Neuronal stem cell (in vitro differentiated cells): ENCODE measurements at places on chromosomes 3 and 15.

DNA sequence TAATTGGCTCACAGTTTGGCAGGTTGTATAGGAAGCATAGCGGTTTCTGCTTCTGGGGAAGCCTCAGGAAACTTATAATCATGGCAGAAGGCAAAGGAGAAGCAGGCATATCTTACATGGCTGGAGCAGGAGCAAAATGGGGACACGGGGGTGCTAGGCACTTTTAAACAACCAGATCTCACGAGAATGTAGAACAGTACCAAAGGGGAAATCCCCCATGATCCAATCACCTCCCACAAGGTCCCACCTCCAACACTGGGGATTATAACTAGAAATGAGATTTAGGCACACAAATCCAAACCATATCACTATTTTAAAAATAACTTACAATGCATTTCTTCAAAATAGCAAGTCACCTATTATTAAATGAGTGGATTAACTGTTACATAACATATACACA is 47.1 kb upstream of the ANKRD28 start:
- no peaks in the 10 kb centered on the region for H3K27me3 ChIP-seq
- H3K4me1 ChIP-seq, result peaks cover 13% of the 10 kb centered on the region
- H3K36me3 ChIP-seq, result no peaks in the 10 kb centered on the region
- H3K4me3 ChIP-seq, result no peak overlapping the region
- DNase-seq, result no peak

GRCh38 chr3:152376351-152377183 is 107.8 kb downstream of the MBNL1 start:
- no peaks in the 10 kb centered on the region for H3K36me3 ChIP-seq
- no peaks in the 10 kb centered on the region for H3K27me3 ChIP-seq
- H3K4me1 ChIP-seq, result no peaks in the 10 kb centered on the region
- no peak overlapping the region for H3K4me3 ChIP-seq
- H3K27ac ChIP-seq, result no peak overlapping the region

- no peak overlapping the region for H3K4me3 ChIP-seq
- no peaks in the 10 kb centered on the region for H3K4me1 ChIP-seq
- DNase-seq, result no peak
- no peak overlapping the region for H3K27ac ChIP-seq
Observed at GRCh38 chr3:136670166-136670565, 82.0 kb downstream of the STAG1 start.

GRCh38 chr3:129651435-129652202 is 45.1 kb upstream of the PLXND1 start:
- H3K4me3 ChIP-seq, result no peak overlapping the region
- DNase-seq, result no peak
- peaks cover 61% of the 10 kb centered on the region for H3K36me3 ChIP-seq
- H3K27ac ChIP-seq, result no peak overlapping the region
- H3K4me1 ChIP-seq, result peaks cover 16% of the 10 kb centered on the region

GRCh38 chr3:17192995-17193394 is 308.2 kb downstream of the PLCL2 start:
- no peaks in the 10 kb centered on the region for H3K4me1 ChIP-seq
- no peaks in the 10 kb centered on the region for H3K36me3 ChIP-seq
- no peak overlapping the region for H3K4me3 ChIP-seq
- H3K27ac ChIP-seq, result no peak overlapping the region

DNA sequence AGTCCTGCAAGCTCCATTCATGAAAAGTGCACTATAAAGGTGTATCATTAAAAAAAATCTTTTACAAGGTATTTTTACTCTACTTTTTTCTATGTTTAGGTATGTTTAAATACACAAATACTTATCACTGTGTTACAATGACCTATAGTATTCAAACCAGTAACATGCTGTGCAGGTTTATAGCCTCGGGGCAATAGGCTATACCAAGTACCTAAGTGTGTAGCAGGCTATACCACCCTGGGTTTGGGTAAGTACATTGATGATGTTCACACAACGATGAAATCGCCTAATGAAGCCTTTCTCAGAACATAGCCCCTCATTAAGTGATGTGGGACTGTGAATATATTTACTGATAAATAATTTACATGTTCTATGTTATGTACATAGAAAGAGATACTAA is 104.6 kb downstream of the ATP1B3 start:
- H3K27me3 ChIP-seq, result no peaks in the 10 kb centered on the region
- no peak overlapping the region for H3K4me3 ChIP-seq
- H3K4me1 ChIP-seq, result no peaks in the 10 kb centered on the region
- DNase-seq, result no peak
- H3K36me3 ChIP-seq, result peaks cover 85% of the 10 kb centered on the region

- H3K36me3 ChIP-seq, result no peaks in the 10 kb centered on the region
- no peak overlapping the region for H3K27ac ChIP-seq
- DNase-seq, result no peak
- peaks cover 6% of the 10 kb centered on the region for H3K4me1 ChIP-seq
- H3K4me3 ChIP-seq, result no peak overlapping the region
Observed at GRCh38 chr3:82088749-82089148, 327.3 kb upstream of the GBE1 start.

DNA sequence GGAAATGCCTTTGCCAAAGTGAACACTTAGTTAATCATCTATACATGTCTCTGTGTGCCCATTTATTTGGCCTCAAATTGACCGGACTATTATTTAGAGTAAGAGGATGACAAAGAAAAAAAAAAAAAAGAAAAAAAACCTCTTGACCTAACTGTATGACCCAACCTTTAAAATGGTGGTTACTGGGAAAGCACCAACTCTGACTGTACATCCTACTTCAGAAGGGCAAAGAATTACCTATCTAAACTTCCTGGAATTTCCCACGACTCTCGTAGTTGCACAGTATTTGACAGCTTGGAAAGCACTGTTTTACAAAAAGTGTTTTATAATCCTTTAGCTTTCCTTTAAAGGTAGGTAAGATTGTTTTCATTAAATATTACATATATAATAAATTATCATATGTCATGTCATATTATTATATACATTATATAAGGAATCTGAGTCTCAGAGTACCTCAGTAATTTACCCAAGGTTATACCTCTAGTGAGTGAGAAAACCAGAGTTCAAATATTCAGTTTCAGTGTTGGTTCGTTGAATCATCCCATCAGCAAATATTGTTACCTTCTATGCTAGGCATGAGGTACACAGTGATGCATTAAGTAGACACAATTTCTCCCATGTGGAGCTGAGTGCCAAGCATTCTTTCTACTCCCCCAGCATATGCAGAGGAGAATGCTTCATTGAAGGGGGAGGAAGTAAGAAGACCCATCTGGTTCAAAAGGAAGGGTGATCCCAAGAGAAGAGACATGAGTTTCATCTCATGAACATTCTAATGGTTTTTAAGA is 5.0 kb downstream of the BCL2A1 start:
- no peak overlapping the region for H3K27ac ChIP-seq
- no peaks in the 10 kb centered on the region for H3K4me1 ChIP-seq
- H3K27me3 ChIP-seq, result no peaks in the 10 kb centered on the region
- no peak overlapping the region for H3K4me3 ChIP-seq
- H3K36me3 ChIP-seq, result no peaks in the 10 kb centered on the region

DNA sequence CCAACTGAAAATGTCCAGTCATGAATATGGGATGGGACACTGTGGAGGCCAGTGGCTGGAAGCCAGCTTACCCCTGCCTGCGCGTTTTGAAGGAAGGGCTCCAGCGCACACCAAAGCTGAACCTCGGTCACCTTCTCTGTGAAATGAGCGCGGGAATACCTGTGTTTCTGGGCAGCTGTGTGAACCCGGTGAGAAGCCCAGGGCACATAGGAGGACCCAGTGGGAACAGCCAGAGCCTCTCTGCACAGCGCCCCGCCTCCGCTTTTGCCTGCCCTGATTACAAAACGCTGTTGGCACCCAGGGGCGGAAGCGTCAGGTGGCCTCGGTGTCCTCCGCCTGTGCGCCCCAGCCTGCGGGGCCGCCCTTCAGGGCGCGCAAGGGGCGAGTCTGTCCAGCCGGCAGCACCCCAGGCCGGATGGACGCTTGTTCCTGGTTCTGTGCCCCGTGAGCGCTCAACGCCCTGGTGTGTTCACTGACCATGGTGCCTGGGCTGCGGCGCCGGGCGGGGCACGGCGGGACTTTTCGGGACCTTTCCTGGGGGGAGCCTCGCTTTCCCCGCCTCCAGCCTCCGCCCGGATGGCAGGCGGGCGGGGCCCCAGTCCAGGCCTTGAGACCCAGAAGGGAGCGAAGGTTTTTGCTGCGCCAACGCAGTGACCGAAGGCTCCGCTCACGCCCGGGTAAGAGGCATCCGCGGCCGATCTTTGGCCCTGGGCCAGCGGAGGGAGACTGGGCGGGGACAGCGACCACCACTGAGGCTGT is at the start of gene SQOR:
Gene SQOR (plus strand): TSS at position 598 of the 759 bp plus-strand sequence. CDS start 23,895 bp downstream, outside the sequence.
- H3K27me3 ChIP-seq, result peaks cover 34% of the 10 kb centered on the region
- no peaks in the 10 kb centered on the region for H3K36me3 ChIP-seq

DNA sequence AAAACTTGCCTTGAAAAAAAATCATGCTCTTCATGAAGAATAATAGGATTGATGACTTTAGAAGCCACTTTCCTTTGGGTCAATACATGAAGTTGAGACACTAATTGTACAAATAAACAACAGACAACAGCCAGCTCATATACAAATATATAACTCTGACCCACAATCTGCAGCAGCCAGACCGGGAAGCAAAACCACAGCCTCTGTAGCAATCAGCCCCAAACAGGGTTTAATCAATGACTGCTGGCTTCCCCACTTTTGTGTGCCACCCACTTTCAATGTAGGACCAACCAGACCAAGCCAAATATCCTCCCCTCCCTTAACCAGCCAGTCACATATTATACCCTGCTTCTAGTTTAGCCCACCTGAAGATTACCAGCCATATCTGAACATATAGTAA is 39.0 kb downstream of the IFT57 start:
- no peaks in the 10 kb centered on the region for H3K27me3 ChIP-seq
- H3K4me1 ChIP-seq, result no peaks in the 10 kb centered on the region
- no peak for DNase-seq
- no peaks in the 10 kb centered on the region for H3K36me3 ChIP-seq

GRCh38 chr15:50140098-50140497 is 21.1 kb upstream of the ATP8B4 start:
- no peak for DNase-seq
- no peak overlapping the region for H3K27ac ChIP-seq
- no peaks in the 10 kb centered on the region for H3K27me3 ChIP-seq
- H3K4me1 ChIP-seq, result no peaks in the 10 kb centered on the region
- H3K4me3 ChIP-seq, result no peak overlapping the region

DNA sequence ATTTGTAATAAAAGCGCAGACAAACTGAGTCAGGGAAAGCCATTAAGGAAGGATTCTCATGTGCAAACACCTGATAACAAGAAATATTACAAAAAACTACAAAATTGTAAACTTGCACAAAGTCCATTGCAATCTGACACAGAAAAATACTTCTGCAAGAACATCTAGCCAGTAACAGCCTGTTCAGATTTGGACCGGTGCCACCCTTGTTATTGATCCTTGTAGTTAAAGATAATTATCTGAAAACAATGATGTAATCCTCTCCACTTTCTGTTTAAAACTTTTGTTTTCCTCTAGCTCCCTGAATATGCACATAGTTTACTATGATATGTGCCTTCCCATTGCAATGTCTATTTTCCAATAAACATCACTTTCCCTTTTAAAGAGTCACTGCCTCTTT is 1090.2 kb downstream of the PLOD2 start:
- H3K4me1 ChIP-seq, result no peaks in the 10 kb centered on the region
- no peaks in the 10 kb centered on the region for H3K36me3 ChIP-seq
- no peak overlapping the region for H3K27ac ChIP-seq
- no peaks in the 10 kb centered on the region for H3K27me3 ChIP-seq
